ENCODE measurements at places on chromosomes 7 and 10. TPM values are rescaled to one million over a fixed set of nuclear protein-coding genes. Genes with fewer than 3 reads are reported as not detected.
A peak's percentile ranks its signal among the peaks of the same experiment; 100 is the strongest.

STOX1 gene
- total RNA-seq: 0.46 TPM

LIPF gene
- not detected for total RNA-seq

ECHDC3 gene
- 39.4 TPM for total RNA-seq

BAIAP2L1 gene
- 22.9 TPM for total RNA-seq

PIP gene
- total RNA-seq: not detected

LRMDA gene
- 20.0 TPM for total RNA-seq

SPDYE9 gene
- total RNA-seq: not detected

- peak overlapping the region; percentile 54 for H3K4me3 ChIP-seq
- no peaks in the 10 kb centered on the region for H3K4me1 ChIP-seq
- no peaks in the 10 kb centered on the region for H3K36me3 ChIP-seq
- H3K27ac ChIP-seq: peak overlapping the region; percentile 76
Measured at GRCh38 chr7:15685358-15686294, 857 bp downstream of the MEOX2 start.

DNA sequence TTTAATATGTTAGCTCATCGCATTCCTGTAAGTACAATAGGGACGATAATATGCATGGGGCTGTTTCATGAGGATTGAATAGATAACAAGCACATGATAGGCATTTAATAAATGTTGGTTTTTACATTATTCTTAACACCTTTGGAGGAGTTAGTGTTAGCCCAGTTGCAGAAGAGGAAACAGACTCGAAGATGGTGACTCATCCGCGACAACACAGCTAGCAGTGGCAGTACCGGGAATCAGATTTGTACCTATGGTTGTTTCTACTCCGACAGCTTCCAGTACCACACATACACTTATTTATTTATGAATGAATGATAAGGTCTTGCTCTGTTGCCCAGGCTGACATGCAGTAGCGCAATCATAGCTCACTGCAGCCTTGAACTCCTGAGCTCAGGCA is 2.9 kb downstream of the LRMDA start:
- no peak overlapping the region for H3K4me3 ChIP-seq
- no peaks in the 10 kb centered on the region for H3K27me3 ChIP-seq
- H3K4me1 ChIP-seq: peaks cover 29% of the 10 kb centered on the region

GRCh38 chr7:132456418-132456817 is 119.9 kb downstream of the PLXNA4 start:
- no peak for DNase-seq
- no peaks in the 10 kb centered on the region for H3K27me3 ChIP-seq
- no peak overlapping the region for H3K27ac ChIP-seq
- no peak overlapping the region for H3K4me3 ChIP-seq

GRCh38 chr7:159130199-159130775 is 14.4 kb downstream of the VIPR2 start:
- H3K36me3 ChIP-seq: no peaks in the 10 kb centered on the region
- peaks cover 19% of the 10 kb centered on the region for H3K27me3 ChIP-seq
- no peaks in the 10 kb centered on the region for H3K4me1 ChIP-seq
- no peak overlapping the region for H3K27ac ChIP-seq
- no peak overlapping the region for H3K4me3 ChIP-seq

- no peaks in the 10 kb centered on the region for H3K36me3 ChIP-seq
- no peak overlapping the region for H3K27ac ChIP-seq
- no peak for DNase-seq
- no peak overlapping the region for H3K4me3 ChIP-seq
Measured at GRCh38 chr10:70459061-70459773, 17.7 kb upstream of the NODAL start.

DNA sequence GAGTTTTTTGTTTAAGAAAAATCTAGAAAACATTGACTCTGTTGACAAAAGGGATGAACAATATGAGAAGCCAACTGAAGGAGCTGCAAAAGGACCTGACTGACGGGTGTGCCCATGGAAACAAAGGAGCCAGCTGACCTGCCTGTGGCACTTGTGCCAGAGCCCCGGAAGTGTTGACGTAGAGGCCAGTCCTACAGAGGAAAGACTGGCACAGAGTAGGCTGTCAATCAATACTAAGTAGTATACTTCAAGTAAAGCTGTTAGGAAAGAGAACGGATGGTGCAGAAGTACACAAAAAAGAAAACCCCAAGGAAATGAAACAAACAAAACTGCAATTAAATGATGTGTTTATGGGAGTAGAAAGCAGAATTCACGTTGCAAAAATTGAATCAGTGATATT is 19.0 kb upstream of the ABI1 start:
- no peaks in the 10 kb centered on the region for H3K36me3 ChIP-seq
- no peaks in the 10 kb centered on the region for H3K27me3 ChIP-seq
- no peak overlapping the region for H3K4me3 ChIP-seq
- H3K4me1 ChIP-seq: no peaks in the 10 kb centered on the region

GRCh38 chr10:11951695-11952094 is 90.9 kb downstream of the UPF2 start:
- no peak overlapping the region for H3K4me3 ChIP-seq
- no peaks in the 10 kb centered on the region for H3K4me1 ChIP-seq
- peaks cover 53% of the 10 kb centered on the region for H3K36me3 ChIP-seq
- no peaks in the 10 kb centered on the region for H3K27me3 ChIP-seq
- DNase-seq: no peak

GRCh38 chr10:101123085-101123814 is 7.8 kb upstream of the TLX1 start:
- no peak for DNase-seq
- H3K4me1 ChIP-seq: peaks cover 17% of the 10 kb centered on the region
- H3K27me3 ChIP-seq: peaks cover 84% of the 10 kb centered on the region

- H3K4me1 ChIP-seq: peaks cover 32% of the 10 kb centered on the region
- no peak for DNase-seq
- no peaks in the 10 kb centered on the region for H3K27me3 ChIP-seq
Measured at GRCh38 chr10:79053081-79053434, 15.7 kb upstream of the ZMIZ1 start.

GRCh38 chr10:22612318-22612717 is 102.1 kb downstream of the PIP4K2A start:
- H3K27ac ChIP-seq: no peak overlapping the region
- H3K4me3 ChIP-seq: no peak overlapping the region
- H3K27me3 ChIP-seq: no peaks in the 10 kb centered on the region
- peaks cover 17% of the 10 kb centered on the region for H3K36me3 ChIP-seq
- peaks cover 26% of the 10 kb centered on the region for H3K4me1 ChIP-seq

DNA sequence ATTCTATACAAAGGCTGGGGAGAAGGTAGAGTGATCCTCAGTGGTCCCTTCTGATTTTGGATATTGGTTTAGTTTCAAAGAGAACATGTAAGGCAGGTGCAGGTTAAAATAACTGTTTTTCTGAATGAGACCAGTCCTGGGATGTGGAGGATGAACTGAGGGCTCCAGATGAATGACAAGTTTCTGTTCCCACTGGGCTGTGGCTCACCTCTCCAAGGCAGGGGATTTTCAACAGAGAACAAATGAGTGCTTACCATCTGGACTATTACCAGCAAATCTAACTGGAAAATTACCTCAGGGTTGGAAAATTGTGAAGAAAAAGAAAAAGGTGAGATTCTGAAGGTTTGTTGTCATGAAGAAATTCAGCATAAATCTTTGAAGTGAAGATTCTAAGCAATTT is 8.0 kb downstream of the LAMB4 start:
- no peak overlapping the region for H3K27ac ChIP-seq
- H3K4me3 ChIP-seq: no peak overlapping the region
- no peak for DNase-seq
- peaks cover 4% of the 10 kb centered on the region for H3K4me1 ChIP-seq

DNA sequence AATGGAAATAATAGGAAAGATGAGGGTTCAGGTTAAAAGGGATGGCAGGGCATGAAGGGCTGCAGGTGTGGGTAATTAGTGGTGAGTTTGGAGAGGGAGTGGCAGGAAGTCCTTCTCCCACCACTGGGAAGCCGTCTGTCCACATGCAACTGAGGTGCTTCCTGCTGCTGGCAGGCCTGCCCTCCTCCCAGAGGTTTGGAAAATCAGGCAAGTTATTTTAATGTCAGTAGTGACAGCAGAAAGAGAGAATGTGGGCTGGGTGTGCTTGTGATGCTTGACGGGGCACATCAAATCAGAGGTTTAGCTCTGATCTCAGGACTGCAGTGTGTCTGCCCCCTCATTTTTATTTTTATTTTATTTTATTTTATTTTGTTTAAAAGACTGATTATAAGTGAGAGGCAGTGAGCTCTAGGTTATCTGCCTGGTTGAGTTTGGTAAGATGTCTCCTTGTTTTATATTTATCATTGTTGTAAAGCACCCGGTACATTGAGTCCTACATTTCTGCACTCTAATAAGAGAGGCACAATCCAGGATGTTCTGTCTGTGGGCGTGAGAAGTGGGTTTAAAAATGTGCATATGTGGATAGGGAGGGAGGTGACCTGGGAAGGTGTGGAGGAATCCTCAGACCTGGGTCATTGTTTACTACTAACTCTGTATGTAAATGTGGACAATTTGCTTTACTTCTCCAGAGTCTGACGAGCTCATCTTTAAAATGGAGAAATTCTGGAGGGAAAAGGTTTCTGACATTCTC is 504.4 kb downstream of the LRMDA start:
- no peak for DNase-seq
- no peaks in the 10 kb centered on the region for H3K36me3 ChIP-seq
- no peaks in the 10 kb centered on the region for H3K4me1 ChIP-seq
- H3K4me3 ChIP-seq: no peak overlapping the region

- H3K27me3 ChIP-seq: no peaks in the 10 kb centered on the region
- no peak overlapping the region for H3K4me3 ChIP-seq
Measured at GRCh38 chr7:151595702-151596350, 76.1 kb upstream of the RHEB start.

Data from upper lobe of right lung (tissue), 1 donor.